ENCODE measurements at places on chromosomes 16 and 17.

- DNase-seq, result no peak
Observed at GRCh38 chr16:57563761-57564160, 21.3 kb downstream of the ADGRG5 start.

DNA sequence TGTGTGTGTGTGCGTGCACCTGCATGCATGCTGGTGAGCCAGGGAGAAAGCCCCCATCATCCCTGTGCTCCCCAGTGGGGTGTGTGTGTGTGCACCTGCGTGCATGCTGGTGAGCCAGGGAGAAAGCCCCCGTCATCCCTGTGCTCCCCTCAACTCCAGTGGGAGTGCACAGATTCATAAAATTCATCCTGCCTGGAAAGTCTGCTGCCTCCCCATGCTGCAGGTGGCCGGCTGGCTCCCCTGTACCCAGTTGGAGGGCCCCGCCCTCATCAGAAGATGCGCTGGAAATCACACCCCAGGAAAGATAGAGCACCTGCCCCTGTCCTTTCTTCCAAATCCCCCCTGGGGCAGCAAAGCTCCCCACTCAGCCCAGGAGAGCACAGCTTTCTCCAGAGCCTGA is 84.8 kb upstream of the DOC2B start:
- no peak for DNase-seq

- DNase-seq, result no peak
Observed at GRCh38 chr16:88383401-88384221, 852 bp downstream of the ZNF469 start.

- DNase-seq, result no peak
Observed at GRCh38 chr16:59411961-59412841, 678.1 kb upstream of the GOT2 start.

DNA sequence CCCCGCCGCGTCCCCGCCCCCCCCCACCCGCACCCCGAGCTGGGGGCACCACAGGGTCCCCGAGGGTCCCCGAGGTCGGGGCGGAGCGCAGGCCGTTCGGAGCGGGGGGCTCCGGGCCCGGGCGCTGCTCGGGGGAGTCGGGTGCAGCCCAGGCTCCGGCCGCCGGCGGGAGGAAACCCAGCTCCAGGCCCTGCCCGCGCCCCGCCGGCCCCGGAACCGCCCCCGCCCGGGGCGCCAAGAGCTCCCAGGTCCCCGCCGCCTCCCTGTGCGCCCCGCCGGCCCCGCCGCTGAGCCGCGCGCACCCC is 33.2 kb upstream of the RPH3AL start:
- no peak for DNase-seq

DNA sequence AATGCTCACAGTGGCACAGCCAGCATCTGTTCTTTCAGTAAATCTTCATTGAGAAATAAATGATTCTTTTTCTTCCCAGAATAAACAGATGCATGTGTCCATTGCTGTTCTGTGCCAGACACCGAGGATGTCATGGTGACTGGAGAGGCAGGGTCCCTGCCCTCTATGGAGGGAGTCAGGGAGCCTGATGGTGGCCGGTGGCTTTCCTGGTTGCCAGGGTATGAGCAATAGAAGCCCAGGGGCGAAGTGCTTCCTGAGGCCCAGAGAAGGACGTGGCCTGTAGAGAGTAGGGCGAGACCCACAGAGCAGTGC is 29.9 kb upstream of the NUDT16L1 start:
- peak; percentile 43 for DNase-seq

- DNase-seq, result no peak
Observed at GRCh38 chr17:81994593-81995462, 17.4 kb downstream of the ASPSCR1 start.

All from HuH-7.5 (cell line).